NCI-H2081 treated with DMSO at 0.1 percent for 48 hours (cell line): ENCODE measurements at places on chromosomes 3 and 15.

GRCh38 chr3:156732261-156732660 lies 57.9 kb downstream of the TIPARP start:
- no peak for DNase-seq

DNA sequence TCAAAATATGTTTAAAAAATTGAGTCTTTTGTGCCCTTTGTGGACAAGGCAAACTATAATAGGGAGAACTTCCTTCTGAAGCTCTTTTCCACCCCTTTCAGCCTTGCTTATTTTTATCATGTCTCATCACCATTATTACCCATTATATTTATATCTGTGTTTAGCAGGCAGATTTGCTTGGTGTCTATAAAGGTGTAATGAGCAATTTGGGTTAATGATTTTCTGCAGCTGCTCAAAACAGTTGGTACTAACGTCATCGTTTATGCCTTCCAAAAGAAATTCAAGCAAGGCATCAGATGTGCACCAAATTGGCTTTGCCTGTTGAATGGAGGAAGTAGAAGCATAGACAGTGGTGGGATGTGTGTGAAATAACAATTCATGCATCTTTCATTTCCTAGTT lies 483.7 kb upstream of the SGO1 start:
- no peak for DNase-seq

GRCh38 chr3:106398891-106399600 lies 530.2 kb upstream of the CBLB start:
- DNase-seq, result no peak

DNA sequence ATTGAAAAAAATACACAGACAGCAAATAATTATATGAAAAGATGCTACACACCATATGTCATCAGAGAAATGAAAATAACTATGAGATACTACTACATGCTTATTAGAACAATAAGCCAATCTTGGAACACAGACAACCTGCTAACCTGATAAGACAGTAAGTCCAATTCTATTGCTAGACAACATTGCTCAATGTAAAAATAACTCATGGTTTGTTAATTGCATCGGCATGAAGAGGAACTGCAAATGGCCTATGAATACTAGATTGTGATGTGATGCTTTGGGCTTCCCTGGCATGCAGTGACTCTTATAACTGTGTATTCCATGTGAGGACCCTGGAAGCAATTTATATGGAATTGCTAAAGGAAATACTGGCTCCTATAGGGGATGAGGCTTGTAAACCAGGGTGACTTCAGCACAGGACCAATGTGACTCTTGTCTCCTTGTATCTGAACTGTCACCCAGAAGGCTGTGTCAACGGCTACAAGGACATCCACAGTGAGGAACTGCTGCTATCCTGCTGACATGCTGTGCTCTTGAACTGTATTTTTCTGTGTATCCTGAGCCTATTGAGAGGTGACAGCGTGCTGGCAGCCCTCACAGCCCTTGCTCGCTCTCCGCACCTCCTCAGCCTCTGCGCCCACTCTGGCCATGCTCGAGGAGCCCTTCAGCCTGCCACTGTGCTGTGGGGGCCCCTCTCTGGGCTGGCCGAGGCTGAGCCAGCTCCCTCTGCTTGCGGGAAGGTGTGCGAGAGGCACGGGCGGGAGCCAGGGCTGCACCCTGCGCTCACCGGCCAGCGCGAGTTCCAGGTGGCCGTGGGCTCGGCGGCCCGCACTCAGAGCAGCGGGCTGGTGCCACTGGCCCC lies 385.7 kb downstream of the CNTN4 start:
- DNase-seq, result no peak

DNA sequence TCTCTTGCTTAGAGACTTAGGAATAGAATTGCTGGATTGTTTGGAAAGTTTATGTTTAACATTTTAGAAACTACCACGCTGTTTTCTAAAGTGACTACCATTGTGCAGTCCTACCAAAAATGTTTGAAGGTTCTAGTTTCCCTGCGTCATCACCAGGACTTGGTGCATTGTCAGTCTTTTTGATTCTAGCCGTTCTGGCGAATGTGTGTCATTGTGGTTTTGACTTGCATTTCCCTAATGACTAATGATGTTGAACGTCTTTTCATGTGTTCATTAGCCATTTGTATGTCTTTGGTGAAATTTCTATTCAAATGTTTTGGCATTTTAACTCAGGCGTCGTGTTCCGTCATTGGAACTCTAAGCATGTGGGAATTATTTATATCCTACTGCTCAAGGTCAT lies 58.0 kb downstream of the CHD2 start:
- DNase-seq, result no peak
